ENCODE measurements at places on chromosomes 2 and 18.
A peak's percentile ranks its signal among the peaks of the same experiment; 100 is the strongest.

DNA sequence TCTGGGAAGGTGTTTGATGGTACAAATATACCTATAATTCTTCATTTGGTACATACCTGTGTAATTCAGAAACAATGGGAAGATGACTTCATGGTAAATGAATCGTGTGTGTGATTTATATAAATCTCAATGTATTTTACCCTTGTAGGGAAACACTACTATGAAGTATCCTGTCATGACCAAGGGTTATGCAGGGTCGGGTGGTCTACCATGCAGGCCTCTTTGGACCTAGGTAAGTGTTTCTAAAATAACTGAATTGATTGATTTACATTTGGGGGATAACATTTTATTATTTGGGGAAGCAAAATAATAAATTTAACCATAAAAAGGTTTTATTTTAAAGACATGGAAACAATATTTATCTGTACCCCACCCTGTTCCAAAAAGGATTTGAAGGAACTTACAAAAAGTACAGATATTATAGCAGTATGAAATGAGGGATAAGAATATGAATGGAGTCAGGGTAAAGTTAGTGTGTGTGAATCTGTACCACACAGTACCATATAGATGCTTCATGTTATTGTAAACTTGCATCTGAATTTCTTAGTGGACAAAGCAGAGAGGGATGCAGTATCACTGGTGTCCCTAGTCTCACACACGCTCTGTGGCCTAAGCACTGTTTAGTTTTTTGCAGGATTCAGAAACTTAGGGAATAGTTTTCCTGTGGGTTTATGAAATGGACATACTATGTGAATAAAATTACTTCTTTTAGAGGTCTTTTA is 11.5 kb downstream of the DDX1 start:
- DNase-seq, result no peak

DNA sequence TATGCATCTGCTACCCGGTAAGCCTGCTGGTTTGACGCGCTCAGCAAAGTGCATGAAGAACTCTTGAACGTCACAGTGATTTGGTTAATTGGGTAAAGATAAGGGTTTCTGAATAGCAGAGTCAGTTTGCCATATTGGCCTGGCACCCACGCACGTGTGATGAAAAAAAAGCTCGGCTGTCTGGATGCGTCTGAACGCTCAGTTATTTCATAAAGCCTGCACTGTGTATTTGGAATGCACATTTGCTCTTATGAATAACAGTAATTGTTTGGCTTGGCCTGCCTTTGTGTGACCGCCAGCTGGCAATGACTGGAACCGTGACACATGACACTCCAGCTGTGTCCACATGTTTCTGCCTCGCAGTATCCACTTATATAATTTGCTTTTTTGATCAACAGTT is 129.2 kb upstream of the MEIS1 start:
- DNase-seq, result peak; percentile 79

DNA sequence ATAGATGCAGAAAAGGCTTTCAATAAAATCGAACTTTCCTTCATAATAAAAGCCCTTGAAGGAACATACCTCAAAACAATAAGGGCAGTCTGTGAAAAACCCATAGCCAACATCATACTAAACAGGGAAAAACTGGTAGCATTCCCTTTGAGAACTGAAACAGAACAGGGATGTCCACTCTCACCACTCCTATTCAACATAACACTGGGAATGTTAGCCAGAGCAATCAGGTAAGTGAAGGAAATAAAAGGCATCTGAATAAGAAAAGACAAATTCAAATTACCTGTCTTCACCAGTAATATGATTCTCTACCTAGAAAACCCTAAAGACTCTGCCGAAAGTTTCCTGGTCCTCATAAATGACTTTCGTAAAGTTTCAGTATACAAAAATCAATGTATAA is 861.0 kb upstream of the VRK2 start:
- DNase-seq, result no peak

DNA sequence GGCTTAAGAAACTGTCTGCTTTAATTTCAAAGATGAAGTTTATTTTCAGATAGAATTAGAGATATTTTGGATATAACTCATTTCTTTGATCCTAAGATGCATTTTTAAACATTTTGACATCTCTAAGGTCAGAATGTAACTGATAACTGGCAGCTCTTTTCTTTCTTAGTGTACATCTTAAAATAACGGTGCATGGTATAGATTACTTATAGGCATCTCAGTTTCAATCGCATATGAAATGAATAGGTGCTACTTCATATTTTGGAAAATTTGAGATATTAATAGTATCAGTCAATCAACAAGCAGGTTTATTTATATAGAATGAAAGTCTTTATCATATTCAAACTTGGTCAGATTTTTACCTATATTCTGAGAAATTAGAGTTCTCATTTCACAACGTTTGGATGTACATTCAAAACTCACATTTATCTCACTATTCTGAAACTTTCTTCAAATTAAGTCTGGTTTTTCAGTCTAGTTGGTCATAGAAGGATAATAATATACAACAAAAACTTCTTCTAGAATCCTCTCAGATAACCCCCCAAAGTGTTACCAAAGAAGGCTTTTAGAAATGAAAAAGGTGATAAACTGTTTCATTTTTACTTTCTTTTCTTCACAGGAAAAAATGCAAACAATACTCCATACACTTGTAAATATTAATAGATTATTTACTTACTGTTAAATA is 122.8 kb upstream of the WDSUB1 start:
- DNase-seq, result no peak

- no peak for DNase-seq
Measured at GRCh38 chr2:155546721-155547555, 785.6 kb downstream of the NR4A2 start.

Data from left ventricle myocardium superior (tissue), 1 donor.